ENCODE measurements at places on chromosomes 13 and 19. TPM values are rescaled to one million over a fixed set of nuclear protein-coding genes. Genes with fewer than 3 reads are reported as not detected.

- no peak overlapping the region for H3K4me3 ChIP-seq
- DNase-seq: no peak
- no peak overlapping the region for H3K27ac ChIP-seq
- no peaks in the 10 kb centered on the region for H3K36me3 ChIP-seq
- no peaks in the 10 kb centered on the region for H3K27me3 ChIP-seq
These were observed 24.0 kb downstream of the USP12 start for GRCh38 chr13:27147530-27148170.

KMT2B gene
- 110 TPM for total RNA-seq

DNA sequence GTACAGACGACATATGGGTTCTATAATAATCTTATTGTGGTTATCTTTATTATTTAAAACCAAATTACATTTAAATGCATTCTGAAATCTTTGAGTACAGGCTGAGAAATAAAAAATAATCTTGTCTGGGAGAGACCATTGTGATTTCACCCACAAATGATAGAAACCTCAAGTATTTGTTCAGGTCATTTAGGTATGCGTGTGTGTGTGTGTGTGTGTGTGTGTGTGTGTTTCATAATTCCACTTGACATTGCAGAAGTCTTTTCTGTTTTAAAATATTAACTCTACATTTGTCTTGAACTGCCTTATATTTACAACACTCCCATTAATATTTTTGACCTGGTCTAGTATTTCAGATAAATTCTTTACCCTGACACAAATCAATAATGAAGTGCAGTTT is 126.9 kb downstream of the SPRY2 start:
- no peaks in the 10 kb centered on the region for H3K36me3 ChIP-seq
- no peak for DNase-seq
- H3K4me1 ChIP-seq: no peaks in the 10 kb centered on the region
- H3K27me3 ChIP-seq: no peaks in the 10 kb centered on the region
- H3K27ac ChIP-seq: no peak overlapping the region
- H3K4me3 ChIP-seq: no peak overlapping the region

F2RL3 gene
- total RNA-seq: 4.6 TPM

POU2F2 gene
- 20.6 TPM for total RNA-seq

- H3K36me3 ChIP-seq: no peaks in the 10 kb centered on the region
- no peaks in the 10 kb centered on the region for H3K4me1 ChIP-seq
- H3K27ac ChIP-seq: no peak overlapping the region
- no peaks in the 10 kb centered on the region for H3K27me3 ChIP-seq
These were observed 748.1 kb downstream of the DACH1 start for GRCh38 chr13:71118779-71119364.

SH2D3A gene
- 7.4 TPM for total RNA-seq

- no peaks in the 10 kb centered on the region for H3K4me1 ChIP-seq
- no peaks in the 10 kb centered on the region for H3K36me3 ChIP-seq
- H3K4me3 ChIP-seq: no peak overlapping the region
- no peak overlapping the region for H3K27ac ChIP-seq
These were observed 47.5 kb downstream of the DCT start for GRCh38 chr13:94431987-94432386.

RNF225 gene
- total RNA-seq: not detected

Data from testis (tissue), 5 donors.